AG20443 (cell line): ENCODE measurements at places on chromosomes 4 and X.

- no peak for DNase-seq
Measured at GRCh38 chr4:93317561-93317960, 511.0 kb upstream of the ATOH1 start.

GRCh38 chr4:174023641-174024040 is 259.8 kb downstream of the FBXO8 start:
- no peak for DNase-seq

DNA sequence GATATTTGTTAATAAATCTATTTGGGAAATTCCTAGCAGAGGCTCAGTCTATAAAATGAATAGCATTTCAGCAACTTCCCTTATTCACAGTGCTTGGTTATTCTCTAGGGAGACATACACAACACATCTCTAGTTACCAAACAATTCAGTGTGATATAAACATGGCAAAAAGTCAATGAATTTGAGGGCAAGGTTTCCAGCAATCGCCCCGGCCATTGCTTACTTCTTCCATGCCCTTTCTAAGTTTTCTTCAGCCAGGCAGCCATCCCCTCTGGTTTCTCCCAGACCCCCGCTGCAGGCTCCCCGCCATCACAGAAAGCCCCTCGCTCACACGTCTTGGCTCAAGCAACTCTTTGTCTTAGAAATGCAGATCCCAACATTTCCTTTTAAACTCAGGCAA is 4.4 kb downstream of the TLR7 start:
- no peak for DNase-seq

DNA sequence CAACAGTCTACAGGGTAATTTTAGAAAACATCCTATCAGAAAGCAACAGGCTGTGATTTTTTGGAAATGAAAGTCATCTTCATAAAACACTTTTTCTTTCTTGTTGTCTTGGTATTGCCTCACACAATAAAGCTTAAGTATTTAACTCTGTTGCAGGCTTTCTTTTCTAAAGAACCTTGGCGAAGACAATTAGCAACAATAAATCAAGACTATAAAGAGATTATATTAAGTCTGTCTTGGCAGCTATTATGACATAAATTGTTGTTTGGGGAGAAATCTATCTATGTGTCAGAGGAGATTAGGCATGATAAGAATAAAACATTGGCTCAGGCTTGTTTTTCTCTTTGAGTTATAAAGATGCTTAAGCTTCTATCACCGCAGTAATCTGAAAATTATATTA is 1774.8 kb downstream of the ARAP2 start:
- no peak for DNase-seq

- no peak for DNase-seq
Measured at GRCh38 chrX:2462074-2462473, 38.7 kb downstream of the DHRSX start.

- DNase-seq: no peak
Measured at GRCh38 chr4:84931961-84932360, 34.5 kb downstream of the WDFY3 start.
